NCI-H146 (cell line): ENCODE measurements at places on chromosomes 7 and 10.

- no peak for DNase-seq
Measured at GRCh38 chr10:94292434-94293090, 70.2 kb downstream of the NOC3L start.

GRCh38 chr7:13708670-13709069 lies 280.8 kb downstream of the ETV1 start:
- DNase-seq: no peak

- DNase-seq: no peak
Measured at GRCh38 chr10:110512461-110513187, 14.9 kb downstream of the DUSP5 start.

DNA sequence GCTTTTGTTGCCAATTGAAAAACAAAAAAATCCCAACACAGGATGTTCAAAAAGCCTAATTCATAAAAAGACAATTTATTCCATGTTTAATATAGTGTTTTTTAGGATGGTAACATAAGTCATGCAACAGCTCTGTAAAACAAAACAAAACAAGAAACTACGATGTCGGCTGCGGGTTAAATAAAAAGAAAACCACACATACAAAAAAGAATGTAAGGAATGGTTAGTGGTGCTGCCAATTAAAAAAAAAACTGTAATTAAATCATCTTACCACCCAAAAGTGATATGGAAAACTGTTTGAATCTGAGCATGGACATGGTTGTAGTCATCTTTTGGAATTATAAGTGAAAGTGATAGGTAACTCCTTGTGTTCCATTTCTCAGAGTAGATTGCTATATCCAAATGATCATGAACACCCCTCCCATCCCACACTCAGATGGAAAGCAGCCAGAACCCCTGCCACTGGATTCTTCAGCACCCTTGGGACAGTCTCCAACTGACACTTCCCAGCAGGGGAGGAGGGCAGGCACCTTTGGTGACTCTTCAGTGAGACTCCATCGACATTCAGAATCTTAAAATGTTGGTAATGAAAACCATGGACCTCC lies 14.3 kb upstream of the DAGLB start:
- no peak for DNase-seq
